ENCODE measurements at places on chromosomes 1 and 21.

GRCh38 chr1:18145851-18146618 lies 38.4 kb downstream of the IGSF21 start:
- DNase-seq, result no peak

DNA sequence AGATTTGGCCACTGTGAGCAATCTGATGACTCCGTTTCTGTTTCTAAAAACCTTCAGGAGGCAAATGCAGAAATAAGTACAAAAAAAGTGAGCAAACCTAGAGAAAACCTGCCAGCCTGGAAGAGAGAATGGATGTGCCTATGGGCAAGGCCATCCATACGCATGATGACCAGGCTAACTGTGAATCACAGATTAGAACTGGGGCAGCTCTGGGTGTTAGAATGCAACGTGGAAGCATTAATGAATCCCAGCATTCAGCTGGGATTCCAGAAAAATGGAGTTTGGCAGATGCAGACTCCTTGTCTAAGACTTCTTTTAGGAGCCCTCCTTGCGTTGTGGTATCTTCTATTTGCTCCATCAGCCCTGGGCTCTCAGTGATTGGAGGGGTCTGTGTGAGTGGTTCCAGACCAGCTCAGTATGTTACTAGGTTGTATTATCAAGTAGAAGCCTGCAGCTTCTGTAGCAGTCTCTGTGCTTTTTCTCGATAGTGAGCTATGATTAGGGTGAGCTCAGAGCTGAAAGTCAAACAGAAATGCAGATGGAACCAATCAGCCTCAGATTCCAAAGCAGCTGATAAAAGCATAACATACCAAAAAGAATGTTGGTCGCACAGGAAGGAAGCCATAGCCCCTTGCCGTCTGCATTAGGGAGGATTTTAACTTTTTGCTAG lies 154.0 kb downstream of the PSMG1 start:
- no peak for DNase-seq

- DNase-seq, result no peak
Observed at GRCh38 chr21:42654179-42654912, 925 bp downstream of the PDE9A start.

DNA sequence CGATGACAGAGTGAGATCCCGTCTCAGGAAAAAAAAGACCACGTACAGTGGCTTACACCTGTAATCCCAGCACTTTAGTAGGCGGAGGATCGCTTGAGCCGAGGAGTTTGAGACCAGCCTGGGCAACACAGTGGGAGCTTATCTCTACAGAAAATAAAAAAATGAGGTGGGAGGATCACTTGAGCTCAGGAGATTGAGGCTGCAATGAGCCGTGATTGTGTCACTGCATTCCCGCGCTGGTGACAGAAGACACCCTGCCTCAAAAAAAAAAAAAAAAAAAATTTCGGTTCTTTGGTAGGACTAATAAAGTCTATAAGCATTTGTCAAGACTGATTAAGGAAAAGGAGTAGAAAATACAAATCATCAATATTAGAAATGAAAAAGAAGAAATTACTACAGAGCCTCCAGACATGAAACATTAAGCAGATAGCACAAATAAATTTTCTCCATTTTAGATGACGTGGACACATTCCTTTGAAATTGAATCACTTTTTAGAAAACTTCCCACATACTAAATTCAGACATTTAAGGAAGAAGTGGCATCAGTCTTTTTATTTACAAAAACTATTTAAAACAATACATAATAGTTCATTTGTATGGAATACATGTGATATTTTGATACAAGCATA lies 30.4 kb downstream of the MORC3 start:
- peak; percentile 32 for DNase-seq

DNA sequence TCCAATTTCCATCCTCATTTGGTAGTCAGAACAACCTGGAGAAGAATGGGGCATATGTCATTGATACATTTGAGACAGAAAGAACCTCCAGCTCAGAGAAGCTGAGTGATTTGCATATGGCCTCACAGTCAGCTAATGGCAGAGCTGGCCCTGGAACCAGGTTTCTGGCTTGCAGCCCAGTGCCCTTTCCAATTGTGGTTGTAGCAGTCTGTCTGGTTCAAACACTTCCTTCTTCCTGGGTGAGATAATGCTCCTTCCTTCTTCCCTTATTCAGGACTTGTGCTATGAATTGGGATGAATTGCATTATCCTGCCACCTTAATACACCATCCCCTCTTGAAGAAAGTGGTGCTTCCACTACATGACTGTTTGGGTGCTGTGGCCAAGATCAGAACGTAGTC lies 24.2 kb downstream of the SLC5A9 start:
- no peak for DNase-seq

DNA sequence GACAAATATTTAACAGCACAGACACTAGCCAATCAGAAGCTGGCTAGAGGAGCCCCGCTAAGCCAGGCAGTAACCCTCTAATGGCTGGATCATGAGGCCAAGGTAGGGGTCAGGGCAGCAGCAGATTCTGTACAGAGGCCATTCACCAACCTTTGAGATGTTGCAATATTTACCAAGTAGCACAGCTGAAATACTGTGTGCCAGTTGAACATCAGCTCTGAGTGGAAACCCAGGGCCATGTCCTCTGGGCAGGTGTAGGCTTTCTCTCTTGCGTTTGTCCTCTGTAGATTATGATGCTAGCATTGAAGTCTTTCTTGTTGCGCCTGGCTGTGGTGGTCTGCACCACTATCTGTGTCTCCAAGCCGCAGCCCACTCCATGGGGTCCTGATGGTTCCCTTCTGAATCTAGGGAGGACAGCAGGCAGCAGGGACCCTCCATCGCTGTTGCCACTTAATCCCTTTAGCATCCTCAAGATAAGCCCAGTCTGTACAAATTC lies 2.5 kb upstream of the COG2 start:
- no peak for DNase-seq

GRCh38 chr1:243505986-243506689 lies 250.3 kb downstream of the SDCCAG8 start:
- DNase-seq, result no peak

- DNase-seq, result no peak
Observed at GRCh38 chr1:13224480-13225060, 1.4 kb downstream of the PRAMEF18 start.

- peak; percentile 35 for DNase-seq
Observed at GRCh38 chr1:56330391-56331026, 248.9 kb downstream of the PLPP3 start.

DNA sequence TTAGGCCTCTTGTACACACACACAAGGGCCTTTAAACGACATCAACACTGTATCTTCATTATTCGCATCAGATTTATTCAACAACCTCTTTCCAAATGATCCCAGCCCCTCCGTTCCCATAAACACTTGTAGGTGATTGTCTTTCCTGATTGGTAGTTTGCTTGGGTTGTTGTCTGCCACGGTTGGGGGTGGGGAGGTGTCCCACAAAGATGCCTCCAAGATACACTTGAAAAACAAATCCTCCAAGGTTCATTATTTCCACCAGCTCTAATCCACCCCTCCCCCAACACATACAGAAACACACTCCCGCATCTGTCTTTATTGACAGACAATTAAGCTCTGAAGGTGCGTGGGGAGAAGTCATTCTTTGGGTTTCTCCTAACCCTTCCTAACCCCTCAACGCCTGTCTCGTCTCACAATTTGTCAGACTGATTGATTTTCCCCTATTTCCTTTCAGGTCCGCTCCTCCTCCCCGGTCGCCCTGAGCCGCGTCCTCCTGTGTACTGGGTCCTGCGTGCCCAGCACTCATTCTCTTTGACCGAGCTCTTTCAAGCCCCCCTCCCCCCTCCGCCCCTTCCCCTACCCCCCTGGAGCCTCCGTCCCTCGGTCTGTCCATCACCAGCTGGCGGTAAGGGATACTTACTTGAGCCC lies 1.4 kb downstream of the WDR26 start:
- DNase-seq, result no peak

DNA sequence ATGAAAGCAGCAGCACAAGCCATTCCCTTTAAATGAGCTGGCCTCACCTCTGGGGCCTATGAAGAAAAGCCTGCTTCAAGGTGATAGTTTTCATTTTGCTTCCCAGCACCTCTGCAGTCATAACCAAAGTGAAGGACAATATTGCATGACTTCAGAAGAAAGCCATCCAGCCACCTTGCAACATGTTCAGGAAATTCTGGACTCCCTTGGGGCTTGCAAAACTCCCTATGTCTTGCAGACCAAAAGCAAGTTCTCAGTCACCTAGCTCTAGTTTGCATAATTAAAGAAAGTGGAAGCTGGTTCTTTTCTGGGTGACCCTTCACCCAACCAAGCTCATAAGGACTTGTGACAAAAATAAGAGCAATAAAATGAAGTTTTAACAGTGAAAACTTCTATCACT lies 87.6 kb downstream of the GFI1 start:
- DNase-seq, result no peak

DNA sequence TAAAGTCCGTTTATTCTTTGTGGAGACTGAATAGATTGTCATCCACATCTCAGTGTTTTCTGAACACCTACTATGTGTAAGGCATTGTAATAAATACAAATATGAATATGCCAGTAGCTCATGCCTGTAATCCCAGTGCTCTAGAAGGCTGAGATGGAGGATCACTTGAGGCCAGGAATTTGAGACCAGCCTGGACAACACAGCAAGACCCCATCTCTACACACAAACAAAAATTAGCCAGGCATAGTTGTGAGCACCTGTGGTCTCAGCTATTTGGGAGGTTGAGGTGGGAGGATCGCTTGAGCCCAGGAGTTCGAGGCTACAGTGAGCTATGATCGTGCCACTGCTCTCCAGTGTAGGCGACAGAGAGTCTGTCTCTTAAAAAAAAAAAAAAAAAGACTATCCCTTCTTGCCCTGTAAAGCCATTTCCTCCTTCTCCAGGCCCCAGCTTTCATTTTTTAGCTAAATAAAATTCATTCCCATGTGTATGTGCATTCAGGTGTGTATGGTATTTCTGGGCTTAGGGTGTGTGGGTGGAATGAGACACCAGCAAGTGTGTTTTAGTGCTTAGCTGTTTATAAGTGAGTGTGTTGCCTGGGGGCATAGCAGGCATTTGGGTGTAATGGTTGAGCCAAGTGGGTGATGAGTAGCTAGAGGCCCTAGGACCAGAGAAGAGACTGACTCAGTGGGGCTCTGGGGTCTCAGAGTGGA lies 7.8 kb downstream of the CELSR2 start:
- DNase-seq, result no peak

DNA sequence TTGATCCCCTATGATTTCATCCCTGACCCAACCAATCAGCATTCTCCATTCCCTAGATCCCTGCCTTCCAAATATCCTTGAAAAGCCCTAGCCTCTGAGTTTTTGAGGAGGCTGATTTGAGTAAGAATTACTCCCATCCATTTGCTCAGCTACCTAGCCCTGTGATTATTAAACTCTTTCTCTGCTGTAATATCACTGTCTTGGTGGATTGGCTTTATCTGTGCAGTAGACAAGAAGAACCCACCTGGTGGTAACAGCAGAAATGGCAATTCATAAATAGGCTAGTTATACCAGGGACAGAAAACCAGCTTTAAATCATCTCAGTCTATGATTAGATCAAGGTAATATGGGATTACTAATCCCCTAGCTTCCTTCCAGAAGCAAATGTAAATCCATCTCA lies 13.0 kb downstream of the IL20 start:
- DNase-seq, result no peak

DNA sequence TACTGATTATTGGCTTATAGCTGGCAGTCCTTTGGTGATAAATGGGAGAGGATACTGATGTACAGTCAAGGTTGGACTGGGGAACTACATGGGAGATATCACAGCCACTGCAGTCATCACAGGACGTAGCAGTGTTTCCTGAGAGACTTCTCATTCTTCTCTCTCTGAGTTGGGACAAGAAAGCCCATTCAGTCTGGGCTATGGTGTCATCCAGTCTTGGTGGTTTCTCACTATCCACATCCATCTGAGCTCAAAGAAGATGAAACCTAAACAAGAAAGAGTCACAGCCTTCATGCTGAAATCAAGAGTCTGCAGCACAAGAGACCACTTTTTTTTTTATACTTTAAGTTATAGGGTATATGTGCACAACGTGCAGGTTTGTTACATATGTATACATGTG lies 12.8 kb upstream of the CD53 start:
- DNase-seq, result no peak

DNA sequence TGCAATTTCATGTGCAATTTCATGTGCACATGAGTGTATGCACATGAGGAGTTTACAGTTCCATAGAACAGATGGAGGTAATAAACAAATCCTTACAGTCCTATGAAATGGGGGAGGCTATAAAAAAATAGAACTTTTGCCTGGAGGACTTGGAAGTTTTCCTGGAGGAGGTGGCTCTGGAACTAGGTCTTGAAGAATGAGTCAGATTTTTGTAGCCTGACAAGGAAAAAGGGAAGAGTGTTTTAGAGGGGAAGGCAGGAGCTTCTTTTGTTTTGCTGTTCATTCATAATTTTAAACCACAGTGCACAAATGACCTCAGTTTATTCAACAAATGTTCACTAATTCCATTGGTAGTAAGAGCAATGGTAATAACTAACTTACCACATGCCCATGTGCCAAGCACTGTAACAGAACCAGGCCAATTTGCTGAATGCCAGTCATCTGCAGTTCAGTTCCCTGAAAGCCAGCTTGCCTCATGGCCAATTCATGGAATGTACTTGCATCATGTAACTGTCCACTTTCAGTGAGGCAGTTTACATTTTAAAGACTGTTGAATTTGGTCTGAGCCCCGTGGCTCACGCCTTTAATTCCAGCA lies 2.7 kb downstream of the DIO1 start:
- no peak for DNase-seq

DNA sequence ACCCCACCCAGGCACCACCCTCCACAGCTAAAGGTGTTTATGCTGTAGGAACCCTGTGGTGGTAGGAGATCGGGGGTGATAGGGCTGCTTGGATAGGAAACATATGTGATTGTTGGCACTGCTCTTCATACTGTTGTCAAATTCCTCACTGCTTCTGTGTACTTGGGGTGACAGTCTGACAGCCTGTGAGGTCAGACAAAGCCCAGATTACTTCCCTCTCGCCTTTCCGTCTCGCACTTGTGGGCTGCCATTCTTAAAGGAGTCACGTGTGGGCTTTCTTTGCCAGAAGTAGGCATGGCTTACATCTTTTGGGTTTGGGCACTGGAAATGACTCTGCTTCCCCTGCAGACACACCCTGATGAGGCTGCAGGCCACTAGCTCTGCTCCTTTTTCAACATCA lies 363.8 kb downstream of the DISC1 start:
- DNase-seq, result no peak

DNA sequence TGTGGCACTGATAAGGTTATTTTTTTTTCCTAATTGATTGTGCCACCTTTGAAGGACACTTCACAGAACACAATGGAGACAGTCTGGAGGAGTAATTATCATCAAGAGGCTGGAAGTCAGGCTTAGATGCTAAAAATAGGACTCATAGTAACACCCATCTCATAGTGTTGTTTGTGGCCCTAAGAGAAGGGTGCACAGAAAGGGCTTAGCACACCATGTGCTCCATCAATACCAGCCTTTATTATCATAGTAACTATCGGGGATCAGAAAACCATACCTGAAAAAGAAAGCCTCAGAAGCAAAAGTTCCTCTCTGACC lies 11.9 kb downstream of the NIPAL3 start:
- no peak for DNase-seq
